ENCODE measurements at places on chromosomes 5 and 9.

- peak; percentile 46 for DNase-seq
Measured at GRCh38 chr9:21964925-21965385, 29.2 kb downstream of the CDKN2A start.

- no peak for DNase-seq
Measured at GRCh38 chr5:148471379-148471778, 87.6 kb downstream of the FBXO38 start.

GRCh38 chr9:32899181-32899580, 102.2 kb downstream of the APTX start:
- peak; percentile 40 for DNase-seq

DNA sequence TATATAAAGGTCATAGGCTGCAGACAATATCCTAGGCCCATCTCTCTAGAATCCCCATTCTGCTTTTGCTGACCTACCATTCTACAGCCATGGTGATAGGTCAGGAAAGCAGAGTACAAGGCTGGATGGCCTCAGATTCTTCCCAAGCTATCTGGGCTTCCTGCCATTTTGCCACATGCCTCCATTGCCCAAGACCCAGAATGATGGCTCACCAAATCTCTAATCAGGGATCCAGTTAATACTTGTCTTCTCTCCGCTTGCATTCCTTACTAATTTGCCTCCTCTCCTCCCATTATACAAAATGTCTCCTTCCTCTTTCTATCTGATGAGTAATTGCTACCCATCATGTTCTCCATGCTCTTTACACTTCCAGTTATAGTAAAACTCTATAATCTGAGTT, 22.7 kb upstream of the NDUFS4 start:
- DNase-seq: no peak
